ENCODE measurements at places on chromosomes 16 and 17. TPM values are rescaled to one million over a fixed set of nuclear protein-coding genes. Genes with fewer than 3 reads are reported as not detected.

DNA sequence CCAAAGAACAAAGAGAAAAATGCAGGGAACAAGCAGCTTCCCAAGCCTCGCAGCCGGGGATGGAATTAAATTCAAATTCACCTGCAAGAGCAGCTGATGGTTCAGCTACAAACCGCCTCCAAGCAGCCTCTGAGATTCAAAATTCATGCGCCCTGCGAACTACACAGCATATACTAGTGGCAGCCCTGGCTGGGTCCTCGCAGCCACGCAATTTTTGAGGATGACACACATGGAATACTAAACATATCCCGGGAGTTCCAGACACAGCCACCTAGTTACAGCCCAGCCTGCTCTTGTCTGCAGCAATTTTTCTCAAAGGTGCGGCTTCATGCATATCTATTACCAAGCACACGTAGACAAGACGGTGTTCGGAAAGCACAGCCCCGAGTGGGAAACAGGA lies 35.9 kb upstream of the KIFC3 start:
- DNase-seq, result no peak

- no peak for DNase-seq
These were observed 1.1 kb downstream of the TSEN54 start for GRCh38 chr17:75517297-75517865.

GRCh38 chr17:1322014-1322428 lies 42.6 kb downstream of the TRARG1 start:
- no peak for DNase-seq

Gene ANKFY1
- polyA plus RNA-seq, result 27.6 TPM

Gene TRIM72
- 82.7 TPM for polyA plus RNA-seq

DNA sequence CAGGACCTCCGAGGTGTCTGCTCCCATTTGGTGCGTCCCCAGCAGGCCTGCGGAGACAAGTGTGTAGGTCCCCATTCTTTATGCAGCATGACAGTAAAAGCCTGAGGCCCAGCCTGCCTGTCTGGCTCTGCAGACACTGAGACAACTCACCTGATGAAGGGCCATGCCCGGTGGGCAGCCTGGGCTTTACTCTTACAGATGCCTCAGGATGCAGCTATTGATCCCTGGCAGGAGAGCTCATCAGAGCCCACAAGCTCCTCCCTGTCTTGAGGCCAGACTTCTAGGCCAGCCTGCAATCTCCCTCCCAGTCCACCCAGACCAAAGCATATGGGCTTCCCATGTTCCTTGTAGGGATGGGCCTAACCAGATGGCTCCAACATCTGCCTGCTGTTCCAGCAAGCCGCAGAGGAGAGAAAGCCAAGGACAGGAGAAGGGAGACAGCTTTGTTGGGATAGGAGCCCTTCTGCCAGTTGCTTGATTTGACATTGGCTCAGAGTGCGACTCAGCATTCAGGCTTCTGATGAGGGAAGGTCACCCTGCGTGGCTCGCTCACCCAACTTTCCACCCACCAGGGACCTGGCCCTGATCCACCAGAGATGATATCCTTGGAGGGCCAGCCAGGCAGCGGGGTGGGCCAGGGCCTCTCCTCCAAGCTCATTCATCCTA lies 87.5 kb downstream of the SOCS1 start:
- DNase-seq, result no peak

DNA sequence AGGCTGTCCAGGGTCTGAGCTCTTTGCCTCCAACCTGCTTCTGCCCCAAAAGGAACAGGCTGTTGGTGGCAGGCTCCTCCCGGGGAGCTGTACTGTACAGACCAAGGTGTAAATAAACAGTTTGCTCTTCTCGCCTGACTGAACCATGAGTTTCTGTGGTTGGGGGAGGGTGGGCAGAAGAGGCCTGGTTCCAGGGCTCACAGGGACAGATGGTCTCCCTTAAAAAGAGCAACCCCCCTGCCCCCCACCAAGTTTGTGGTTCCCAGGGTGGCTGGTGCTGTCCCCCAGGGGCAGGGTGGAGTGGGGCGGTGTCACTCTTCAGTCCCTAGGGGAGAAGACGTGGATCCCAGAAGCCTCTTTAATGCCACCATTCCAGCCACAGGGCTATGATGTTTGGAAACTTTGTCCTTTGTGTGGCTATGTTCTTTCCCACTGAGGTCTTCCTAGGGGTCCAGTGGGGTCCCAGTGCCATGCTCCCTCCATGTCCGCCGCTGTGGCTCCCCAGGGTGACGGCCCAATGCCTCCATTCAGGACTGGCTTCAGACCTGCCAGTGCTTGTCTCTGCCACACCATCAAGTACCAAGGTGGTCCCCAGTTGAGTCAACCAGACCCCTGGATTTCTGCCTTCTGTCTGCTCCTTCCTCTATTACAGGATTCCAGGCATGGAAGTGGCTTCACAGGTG lies 146.7 kb downstream of the RAB11FIP4 start:
- DNase-seq, result no peak

Gene EVI2B
- 2.2 TPM for polyA plus RNA-seq

Gene MT1G
- polyA plus RNA-seq, result not detected

DNA sequence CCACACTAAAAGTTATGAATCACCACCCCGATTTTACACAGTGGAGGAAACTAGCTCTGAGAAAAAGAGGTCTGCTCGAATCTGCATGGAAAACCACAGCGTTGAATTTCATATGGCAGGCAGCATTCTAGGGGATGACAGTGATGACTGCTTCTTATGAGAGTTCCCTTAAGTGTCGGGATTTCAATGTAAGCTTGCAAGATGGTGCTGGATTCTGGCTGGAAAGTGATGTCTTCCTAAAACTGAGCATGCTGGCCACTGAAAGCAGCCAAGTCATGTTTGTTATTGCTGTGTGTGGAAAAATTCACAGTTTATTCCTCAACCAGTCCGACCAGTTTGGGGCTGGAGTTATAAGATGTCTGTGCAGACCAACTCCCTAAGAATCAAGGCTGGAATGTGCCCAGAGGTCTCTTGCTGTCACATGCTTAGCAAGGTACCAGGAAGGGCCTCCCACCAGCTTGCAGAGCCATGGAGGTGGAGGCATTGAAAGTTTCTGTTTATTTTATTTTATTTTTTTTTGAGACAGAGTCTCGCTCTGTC lies 37.2 kb upstream of the GAN start:
- DNase-seq, result no peak

DNA sequence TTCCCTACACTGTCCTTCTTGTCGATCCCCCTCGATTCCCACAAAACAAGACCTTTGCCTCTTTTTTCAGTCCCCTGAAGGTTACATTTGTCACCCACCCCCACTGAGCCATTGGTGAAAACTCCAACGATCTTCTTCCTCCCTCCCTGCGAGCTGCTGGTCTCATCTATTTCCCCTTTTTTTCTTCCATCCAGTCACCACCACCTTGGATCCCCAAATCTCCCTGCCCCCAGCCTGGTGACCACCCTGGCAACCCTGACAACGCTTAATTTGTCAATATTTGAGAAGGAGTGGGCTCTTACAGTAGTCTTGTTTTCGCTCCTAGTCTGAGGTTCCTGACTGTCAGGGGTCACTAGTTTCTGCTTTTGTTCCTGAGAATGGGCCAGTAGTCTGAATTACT lies 62.9 kb downstream of the SMPD3 start:
- no peak for DNase-seq

GRCh38 chr17:3482852-3483251 lies 7.1 kb downstream of the ASPA start:
- no peak for DNase-seq

Data from forelimb muscle (tissue), 1 donor.